Activated T-cell treated with anti-CD3 and anti-CD28 coated beads, Interleukin-2, amount 50 U/mL, for 72 hours (primary cell): ENCODE measurements at places on chromosomes 6 and 20.

- no peak for DNase-seq
These were observed 177.9 kb downstream of the PREX1 start for GRCh38 chr20:48649868-48650267.

- no peak for DNase-seq
These were observed 144.7 kb downstream of the RALGAPA2 start for GRCh38 chr20:20567712-20568111.

GRCh38 chr6:47631797-47632196 lies 66.6 kb upstream of the ADGRF4 start:
- DNase-seq: no peak

GRCh38 chr6:44004625-44005506 lies 122.4 kb downstream of the MRPL14 start:
- DNase-seq: no peak

DNA sequence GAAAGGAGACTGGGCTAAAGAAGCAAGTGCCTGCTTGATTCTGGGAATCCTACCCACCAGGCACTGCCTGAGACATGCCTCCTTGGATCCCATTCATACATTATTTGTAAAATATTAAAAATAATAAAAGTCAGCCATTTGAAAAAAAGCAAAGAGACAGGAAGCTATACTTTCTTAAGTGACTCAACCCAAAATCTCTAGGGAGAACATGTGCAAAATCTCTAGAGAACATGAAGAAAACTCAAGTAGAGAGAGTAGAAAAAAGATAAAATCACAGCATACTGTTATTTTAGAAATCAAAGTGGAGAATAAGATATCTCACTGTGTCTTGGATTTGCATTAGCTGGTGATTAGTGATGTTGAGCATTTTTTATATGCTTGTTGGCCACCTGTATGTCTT lies 197.2 kb upstream of the GGTLC1 start:
- DNase-seq: no peak

GRCh38 chr6:168165891-168166290 lies 86.9 kb upstream of the FRMD1 start:
- DNase-seq: no peak

DNA sequence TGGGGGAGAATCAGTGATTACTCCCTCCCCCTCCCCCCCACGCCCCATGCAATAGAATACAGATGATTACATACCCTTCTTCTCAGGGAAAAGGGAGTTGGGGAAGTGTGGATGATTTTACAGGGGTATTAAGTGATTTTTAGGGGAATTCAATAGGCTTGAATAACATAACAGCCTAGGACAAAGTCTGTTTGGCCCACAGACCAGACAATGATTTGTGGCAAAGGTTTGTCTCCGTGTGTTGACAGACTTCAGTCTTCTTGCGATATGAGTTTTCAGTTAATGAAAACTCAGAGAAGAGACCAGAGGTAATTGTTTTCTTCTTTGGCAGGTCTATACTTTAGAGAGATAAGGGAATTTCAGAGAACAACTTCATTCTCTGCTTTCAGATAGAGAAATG lies 95.3 kb downstream of the OR2B2 start:
- no peak for DNase-seq
